B cell (primary cell): ENCODE measurements at places on chromosomes 5 and 9. TPM values are rescaled to one million over a fixed set of nuclear protein-coding genes. Genes with fewer than 3 reads are reported as not detected.

DNA sequence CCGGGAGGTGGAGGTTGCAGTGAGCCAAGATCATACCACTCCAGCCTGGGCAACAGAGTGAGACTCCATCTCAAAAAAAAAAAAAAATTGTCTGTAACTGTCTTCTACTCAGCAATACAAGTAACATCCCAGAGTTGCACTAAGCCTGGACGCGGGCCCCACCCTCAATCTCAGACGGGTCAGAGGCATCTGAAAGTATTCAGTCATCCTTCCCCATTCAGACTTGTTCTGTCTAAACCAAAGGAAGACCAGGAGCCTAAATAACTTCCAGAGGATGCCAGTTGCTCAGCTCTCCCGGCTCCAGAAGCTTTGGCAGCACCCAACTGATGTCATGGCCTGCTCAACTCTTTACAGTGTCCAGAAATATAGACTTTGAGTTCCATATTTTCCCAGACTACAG lies 218.6 kb downstream of the AUH start:
- no peak for DNase-seq

DNA sequence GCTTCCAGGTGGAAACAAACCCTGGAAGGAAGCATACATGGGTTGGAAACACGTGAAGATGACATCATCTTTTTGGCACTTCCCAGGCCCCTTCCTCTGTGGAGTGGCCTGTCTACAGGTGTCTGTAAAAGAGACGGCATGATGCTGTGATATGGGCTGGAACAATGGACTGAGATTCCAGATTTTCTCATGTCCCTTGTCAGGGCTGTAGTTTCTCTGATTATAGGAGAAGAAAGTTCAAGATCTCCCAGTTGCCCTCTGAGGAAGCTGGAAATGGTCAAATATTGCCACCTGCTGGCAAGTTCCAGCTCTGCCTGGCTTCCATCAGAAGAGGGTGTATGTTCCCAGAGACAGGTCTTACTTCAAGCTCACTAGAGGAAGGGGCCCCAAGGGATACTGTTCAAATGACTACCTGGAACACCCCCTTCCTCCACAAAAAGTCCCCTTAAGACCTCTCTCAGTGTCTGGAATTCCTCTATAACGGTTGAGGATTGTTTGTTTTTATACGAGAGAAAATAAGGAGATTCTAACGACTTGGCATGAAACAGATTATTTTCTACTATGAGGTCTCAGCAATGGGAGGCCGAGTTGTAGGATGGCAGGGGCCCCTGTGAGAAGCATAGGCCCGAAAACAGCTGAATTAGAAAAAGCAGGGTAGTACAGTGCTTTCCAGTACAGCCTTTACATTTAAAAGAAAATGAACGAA lies 7.3 kb upstream of the ANXA6 start:
- DNase-seq: peak; percentile 89

GRCh38 chr5:157652377-157652692 lies at the start of gene SOX30:
Gene SOX30 (minus strand): TSS chr5:157652438. CDS start chr5:157652078, 360 bp downstream.
- DNase-seq: no peak

UGT3A2 gene
- total RNA-seq: not detected in 2 replicates

SLC6A3 gene
- 0.15 and 0.24 TPM in 2 replicates for total RNA-seq

SEC61B gene
- 70.2 and 78.2 TPM in 2 replicates for total RNA-seq

DNA sequence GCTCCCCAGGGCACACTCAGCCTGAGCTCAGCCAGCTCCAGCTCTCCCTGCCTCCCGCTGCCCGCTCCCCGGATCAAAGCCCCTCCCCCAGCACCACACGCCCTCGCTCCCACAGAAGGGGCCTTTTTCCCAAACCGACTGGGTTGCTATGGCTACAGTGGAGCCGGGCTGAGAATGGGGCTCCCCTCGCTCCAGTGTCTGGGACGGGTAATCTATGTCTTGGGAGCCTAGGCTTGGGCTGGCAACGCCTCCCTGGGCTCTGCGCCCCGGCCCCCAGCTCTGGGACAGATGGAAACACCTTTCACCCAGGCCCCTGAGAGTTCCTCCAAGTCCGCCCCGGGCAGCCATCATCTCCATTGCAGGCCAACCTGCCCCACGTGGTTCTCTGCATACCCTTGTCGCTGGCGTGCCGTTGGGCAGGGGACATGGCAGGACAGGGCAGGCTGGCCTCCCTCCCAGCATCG lies 29.6 kb downstream of the NOTCH1 start:
- no peak for DNase-seq

DNA sequence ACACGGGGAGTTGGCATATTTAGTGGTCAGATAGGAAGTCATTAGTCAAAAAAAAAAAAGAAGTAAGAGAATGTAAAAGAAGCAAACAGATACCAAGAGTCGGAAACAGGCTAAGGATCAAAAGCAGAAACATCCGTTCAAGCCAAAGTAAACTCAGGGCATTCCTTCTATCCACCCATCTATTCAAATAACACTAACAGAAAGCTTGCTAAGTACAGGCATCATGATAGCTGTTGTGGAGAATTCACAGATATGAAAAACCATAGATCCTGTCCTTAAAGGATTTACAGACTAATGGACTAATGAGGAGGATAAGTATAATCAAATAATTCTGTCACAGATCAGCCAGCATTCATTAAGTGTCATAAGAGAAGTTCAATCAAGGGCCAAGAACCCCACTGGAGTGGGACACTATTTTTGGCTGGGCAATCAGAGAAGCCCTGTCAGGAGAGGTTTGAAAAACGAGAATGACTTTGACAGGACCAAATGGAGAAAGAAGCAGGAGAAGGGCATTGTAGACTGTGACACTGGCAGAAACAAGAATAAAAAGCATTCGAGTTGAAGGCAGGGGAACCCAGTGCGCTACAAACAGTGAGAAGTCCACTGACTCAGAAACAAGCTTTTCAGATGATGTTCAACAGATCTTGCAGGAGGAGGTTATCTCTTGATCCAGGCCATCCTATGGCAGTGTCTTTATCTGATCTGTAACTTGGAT lies 154.2 kb upstream of the TSLP start:
- no peak for DNase-seq

DNA sequence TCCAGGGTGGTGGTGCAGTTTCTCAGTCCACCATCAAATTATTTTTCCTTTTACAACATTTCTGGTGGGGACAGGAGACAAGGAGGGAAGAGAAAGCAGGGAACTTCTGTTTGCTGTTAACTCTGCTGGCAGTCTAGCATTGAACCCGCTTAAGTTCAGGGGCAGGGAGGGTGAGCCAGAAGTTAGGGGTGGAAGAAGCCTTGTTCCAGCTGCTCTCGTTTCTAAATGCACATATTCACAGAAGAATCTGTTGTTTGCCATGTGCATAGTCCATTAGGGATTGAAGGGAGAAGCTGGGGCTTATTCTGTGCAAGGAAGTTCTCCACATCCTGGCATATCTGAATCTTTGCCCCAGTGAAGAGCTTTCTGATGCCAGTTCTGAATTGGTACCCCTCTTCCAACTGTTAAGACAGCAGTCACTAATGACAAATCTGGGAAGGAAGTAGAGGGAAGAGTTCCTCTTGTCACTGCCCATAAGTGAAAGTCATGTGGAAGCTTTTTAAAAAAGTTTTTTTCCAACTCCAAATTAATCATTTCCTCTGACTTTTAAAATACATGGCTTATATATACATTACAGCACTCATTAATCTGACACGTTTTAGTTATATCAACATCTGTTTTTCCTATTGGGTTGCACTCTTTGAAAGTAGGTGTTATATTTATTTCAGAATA lies 32.6 kb upstream of the ACOT12 start:
- DNase-seq: no peak

GRCh38 chr5:61052882-61053281 lies 107.9 kb downstream of the NDUFAF2 start:
- no peak for DNase-seq

DNA sequence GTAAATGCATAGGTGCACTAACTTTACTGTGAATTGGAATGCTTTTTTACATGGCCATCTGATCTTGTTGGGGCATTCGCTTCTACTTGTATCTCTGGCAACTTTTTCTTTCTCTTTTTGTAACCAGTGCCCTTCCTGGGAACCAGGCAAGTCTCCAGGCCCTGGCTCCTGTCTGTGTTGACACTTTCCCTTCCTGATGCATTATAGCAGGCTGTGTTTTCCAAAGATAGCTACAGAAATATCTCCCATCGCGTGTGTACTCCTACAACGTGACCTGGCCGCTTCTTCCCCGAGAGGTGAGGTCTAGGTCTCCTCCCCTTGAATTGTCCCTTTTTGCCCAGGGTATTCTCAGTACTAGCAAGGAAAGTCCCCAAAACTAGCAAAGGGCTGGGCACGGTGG lies 81.1 kb upstream of the SPIN1 start:
- no peak for DNase-seq

DNA sequence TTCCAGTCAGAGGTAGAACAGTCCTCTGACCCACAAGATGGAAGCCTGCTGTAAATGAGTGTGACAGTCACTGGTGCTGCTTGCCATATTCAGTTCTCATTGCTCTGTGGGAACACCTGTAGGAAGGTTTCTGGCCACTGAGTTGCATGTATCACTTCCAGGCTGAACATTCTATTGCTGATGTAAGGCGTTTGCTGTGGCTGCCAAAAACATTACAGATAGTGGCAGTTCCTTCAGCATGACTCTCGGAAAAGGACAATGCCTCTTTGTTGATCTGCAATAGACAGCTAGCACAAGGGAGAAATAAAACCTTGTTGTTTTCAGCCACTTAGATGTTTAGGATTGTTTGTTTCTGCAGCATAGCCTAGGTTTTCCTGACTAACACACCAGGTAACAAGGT lies 217.2 kb downstream of the AGTPBP1 start:
- no peak for DNase-seq

DND1 gene
- 2.5 and 3.0 TPM in 2 replicates for total RNA-seq

AKNA gene
- 407 and 434 TPM in 2 replicates for total RNA-seq

- no peak for DNase-seq
These were observed 262.6 kb downstream of the COX7C start for GRCh38 chr5:86880344-86880743.

DAB2 gene
- total RNA-seq: 0.47 and 0.97 TPM in 2 replicates

PCDHGA10 gene
- total RNA-seq: 1.9 and 2.0 TPM in 2 replicates

DNA sequence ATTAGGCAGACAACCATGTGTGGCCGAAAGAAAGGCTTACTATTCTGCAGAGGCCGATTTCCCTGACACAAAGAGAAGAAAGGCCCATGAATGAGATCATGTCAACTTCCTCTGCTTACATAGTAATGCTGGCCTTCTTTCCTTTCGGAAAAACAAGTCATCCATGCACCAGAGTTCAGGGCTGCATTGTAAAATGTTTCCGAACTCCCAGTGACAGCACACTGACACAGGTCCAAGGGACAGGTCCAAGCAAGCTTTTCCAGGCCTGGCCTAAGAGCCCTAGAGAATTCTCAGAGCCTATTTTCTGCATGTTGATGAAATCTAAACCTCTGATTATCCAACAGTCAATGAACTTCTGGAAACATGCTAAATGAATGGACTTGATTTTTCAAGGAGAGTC lies 140.9 kb downstream of the ZNF608 start:
- DNase-seq: no peak

DNA sequence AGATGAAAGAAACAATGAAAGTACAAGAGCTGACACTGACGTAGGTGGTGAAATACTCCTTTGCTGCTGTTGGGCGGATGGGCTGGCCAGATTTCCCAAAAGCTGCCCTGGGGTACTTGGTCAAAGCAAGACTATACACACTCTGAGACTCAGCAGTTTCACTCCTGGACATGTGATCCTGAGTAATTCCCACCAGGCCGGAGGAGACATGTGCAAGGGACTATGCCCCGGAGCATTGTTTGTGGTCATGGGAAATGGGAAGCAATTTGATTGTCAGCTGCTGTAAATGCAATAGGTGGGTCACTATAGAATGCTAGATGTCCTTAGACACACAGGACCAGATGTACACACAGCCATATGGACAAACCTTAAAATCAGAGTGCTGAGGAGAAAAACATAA lies 116.1 kb downstream of the DCP2 start:
- no peak for DNase-seq

DNA sequence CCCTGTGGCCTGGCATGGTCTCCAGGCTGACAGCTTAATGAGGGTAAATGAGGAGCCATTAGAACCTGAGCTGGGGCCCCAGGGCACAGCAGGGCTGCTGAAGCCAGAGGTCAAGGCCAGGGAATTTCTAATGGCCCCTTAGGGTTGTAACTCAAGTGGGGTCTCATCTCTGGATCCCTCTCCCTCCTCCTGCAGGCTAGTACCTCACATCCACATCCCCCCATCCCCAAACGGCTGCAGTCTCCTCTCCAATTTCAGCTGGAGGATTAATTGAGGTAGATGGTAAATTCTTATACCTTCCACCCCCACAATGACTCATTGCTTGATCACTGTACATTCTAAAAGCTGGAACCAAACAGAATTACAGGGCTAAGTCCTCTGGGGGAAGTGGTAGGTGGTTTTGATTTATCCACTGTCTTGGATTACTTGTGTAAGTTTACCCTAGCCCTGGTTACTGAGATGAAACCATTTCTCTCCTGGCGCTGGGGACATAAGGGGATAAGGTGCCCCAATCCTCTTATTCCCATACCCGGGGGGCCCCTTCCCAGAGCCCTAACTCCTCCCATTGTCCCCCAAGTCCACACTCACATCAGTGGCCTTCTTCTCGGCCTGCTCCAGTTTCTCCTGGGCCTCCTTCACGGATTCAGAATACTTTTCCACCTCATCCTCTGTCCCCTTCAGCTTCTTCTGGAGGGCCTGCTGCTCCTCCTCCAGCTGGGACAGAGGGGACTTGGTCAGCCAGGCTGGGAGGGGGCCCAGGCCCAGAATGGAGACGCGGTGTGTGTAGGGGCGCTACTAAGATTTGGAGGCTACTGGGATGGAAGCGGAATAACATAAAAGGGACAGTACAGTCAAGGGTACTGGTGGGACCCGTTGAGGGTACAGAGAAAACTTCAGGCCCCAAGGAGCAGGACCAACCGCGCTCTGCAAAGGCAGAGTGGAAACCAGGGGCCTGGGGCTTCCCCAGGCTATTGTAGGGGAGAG lies 875 bp downstream of the TPM2 start:
- DNase-seq: no peak

DNA sequence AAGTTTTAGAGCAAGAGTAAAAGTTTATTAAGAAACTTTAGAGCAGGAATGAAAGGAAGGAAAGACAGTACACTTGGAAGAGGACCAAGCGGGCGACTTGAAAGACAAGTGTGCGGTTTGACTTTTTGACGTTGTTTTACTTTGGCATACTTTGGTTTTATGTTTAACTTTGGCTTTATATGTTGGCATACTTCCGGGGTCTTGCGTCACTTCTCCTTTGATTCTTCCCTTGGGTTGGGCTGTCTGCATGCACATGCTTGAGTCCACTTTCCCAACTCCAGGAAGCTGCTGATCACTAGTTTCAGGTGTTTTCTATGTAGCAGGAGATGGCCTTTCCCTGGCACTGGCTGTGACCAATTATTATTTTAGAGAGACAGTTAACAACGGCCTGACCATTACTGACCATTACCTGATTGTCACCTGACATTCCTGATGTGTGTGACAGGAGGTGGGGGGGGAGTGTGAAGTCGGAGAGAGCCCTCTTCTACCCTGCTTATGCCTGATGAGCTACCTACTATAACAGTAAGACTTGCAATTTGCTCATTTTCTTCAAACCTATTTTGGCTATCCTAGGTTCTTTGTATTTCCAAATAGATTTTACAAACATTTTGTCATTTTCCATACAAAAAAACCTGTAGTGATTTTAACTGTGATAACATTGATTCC lies 45.5 kb downstream of the TNFSF8 start:
- no peak for DNase-seq

BTNL8 gene
- total RNA-seq: not detected in 2 replicates

PCDHB13 gene
- 0.07 TPM in 1 of 2 replicates, not detected in the other for total RNA-seq

GRCh38 chr5:176863765-176864098 lies 35.4 kb downstream of the HK3 start:
- no peak for DNase-seq
